Endothelial cell (in vitro differentiated cells): ENCODE measurements at places on chromosomes 12 and 14. TPM values are rescaled to one million over a fixed set of nuclear protein-coding genes. Genes with fewer than 3 reads are reported as not detected.

GRCh38 chr12:32312049-32312670 lies 87.2 kb upstream of the FGD4 start:
- peak; percentile 10 for DNase-seq

- DNase-seq, result no peak
These were observed 107.6 kb downstream of the GAS2L3 start for GRCh38 chr12:100681074-100681473.

DNA sequence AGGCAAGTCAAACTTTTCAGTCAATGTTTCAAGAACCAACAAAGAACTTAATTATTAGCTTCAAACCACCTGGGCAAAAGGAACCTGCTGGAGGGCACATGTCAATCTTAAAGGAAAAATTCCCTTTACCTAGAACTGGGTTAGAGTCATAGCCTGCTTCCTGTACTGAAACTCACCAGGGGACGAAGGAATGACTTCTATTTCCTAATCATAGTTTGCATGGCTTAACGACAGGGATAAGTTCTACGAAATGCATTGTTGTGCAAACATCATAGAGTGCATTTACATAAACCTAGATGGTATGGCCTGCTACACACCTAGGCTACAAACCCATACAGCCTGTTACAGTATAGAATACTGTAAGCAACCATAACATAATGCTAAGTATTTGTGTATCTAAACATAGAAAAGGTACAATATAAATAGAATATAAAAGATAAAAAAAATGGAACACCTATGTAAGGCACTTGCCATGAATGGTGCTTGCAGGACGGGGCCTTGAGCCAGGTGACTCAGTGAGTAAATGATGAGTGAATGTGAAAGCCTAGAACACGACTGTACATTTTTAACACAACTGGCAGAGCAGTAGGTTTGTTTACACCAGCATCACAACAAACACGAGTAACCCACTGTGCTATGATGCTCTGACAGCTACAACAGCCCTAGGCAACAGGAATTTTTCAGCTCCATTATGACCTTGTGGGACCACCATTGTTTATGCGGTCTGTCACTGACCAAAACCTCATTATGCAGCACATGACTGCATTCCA lies 234.9 kb upstream of the CAND1 start:
- DNase-seq, result no peak

GRCh38 chr14:57559576-57559975 lies 65.9 kb upstream of the CCDC198 start:
- no peak for DNase-seq

Gene CMKLR1
- total RNA-seq, result 0.51 TPM

Gene SDSL
- total RNA-seq, result 1.3 TPM
